Activated CD4-positive, alpha-beta T cell treated with anti-CD3 and anti-CD28 coated beads for 4 hours (primary cell): ENCODE measurements at places on chromosomes 11 and 22.

- DNase-seq, result no peak
Measured at GRCh38 chr11:30967579-30967978, 381.4 kb upstream of the MPPED2 start.

- no peak for DNase-seq
Measured at GRCh38 chr22:47245286-47245685, 482.8 kb downstream of the TBC1D22A start.

DNA sequence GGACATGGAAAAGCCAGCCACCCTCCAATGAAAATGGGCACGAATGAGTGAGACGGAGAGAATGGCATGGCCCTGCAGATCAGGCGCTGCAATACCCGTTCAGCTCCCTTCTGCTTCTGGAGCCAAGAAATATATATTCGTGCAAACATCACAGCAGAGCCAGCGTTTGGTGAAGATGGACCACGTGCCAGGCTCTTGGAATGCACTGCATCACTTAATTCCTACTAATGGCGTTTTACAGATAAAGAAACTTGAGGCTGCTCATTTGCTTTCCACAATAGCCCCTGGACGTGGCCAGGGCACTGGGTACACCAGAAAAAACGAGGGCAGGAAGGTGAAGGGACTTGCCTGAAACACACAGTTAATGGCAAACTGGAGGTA, 1.6 kb upstream of the FXYD2 start:
- no peak for DNase-seq

DNA sequence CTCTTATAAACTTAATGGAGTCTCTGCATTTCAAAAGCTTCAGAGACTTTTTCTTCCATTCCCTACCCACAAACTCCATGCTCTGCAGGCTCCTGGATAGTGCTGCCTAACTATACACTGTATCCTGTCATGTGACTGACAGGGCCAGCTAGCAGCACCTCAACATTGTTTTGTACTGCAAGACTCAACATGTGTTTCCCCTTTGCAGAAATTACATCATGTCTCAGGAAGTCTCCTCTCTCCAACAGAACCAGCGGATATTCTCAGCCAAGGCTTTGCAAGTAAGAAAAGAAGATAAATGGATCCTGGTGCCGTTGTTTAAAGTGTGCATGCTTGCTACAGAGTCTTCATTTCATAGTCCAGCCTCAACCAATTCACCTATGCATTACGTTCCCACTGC, 164.0 kb upstream of the UBASH3B start:
- no peak for DNase-seq

DNA sequence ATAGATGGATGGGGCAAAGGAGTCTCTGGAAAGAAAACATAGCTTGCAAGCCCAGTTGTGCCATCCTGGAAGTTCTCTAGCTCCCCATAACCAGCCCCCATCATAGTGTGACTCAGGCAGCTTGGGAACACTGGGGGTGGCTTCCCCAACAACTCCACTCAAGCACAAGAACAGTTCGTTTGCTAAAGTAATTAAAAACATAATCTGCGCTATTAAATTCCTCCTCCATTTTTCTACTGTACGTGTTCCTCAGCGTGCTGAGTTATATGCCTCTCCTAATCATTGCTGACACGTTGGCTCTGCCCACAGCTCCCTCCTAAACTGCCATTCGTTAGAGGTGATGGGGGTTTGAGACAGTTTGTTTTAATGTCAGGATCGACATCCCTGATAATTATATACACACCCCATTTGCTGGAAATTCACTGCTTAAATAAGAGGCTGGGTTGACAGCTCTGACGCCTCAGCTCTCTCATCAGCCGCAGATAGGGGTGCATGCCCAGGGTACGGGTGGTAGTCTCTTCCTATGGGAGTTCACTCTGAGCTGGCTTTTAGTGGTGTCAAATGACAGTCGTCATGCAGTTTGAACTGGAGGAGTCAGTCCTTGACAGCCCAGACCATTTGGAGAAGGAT, 59.5 kb upstream of the SEZ6L start:
- no peak for DNase-seq

GRCh38 chr22:28019360-28019759, 100.3 kb upstream of the PITPNB start:
- DNase-seq, result no peak

DNA sequence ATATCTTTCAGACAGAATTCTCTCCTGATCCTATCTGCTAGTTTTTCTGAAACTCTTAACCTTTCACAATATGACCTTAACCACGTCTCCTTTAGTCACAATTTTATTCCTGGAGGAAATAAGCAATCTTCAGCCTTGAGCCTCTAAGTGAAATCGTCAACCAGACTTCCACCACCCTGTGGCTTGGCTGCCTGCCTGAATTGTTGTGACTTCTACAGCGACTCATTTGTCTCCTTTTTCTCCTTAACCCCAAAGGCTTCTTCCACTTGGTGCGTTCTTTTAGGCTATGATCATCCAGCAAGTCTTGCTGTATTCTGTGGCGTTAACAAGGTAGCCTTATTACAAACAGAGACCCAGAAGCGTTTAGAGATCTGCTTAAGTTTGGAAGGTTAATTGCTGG, 535.1 kb upstream of the ARHGAP42 start:
- no peak for DNase-seq

DNA sequence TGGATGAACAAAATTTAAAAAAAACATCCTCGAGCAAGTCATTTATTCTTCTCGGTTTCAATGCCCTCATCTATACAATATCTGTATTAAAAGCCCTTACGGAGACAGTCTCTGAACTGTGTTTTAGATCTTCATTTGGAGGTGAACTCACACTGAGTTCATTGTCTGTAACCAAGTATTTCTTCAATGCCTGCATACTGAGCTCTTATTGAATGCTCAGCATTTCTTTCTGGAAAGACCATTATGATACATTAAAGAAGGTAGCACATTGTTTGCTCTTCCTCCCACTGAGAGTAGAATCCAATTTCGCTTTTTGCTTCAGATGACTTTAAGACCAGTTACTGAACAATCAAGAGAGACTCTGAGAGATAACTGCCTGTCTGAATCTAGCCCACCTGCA, 1.7 kb upstream of the ANO3 start:
- no peak for DNase-seq

DNA sequence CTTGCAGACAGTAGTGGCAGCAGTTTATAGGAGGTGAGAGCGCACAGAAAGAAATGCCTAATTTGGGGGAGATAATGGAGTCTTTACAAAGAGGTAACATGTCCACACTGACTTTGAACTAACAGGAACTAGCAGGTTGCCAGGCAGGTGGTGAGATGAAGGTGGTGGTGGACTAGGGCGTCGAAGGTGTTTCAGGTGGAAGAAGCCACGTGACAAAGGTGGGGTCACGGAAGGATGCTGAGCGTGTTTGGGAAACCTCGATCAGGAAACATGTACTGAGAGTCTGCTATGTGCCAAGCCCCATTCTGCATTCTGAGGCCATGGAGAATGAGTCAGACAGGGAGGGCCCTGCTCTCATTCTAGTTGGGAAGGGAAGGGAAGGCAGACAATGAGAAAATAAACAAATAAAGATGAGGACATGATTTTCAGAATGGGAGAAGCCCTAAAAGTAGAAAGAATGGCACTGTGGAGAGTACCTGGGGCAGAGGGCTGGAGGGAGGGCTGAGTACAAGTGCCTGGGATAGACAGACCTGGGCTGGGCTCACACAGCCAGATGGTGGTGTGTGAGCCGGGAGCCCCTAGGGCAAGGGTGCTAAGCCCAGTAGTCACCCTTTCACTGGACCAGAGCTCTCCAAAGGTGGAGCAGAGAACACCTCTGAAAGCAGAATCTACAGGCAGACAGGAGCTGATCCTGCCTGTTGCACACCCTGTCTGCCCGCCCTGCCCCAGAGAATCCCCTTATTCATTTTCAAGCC, 16.2 kb upstream of the NNMT start:
- DNase-seq, result no peak

DNA sequence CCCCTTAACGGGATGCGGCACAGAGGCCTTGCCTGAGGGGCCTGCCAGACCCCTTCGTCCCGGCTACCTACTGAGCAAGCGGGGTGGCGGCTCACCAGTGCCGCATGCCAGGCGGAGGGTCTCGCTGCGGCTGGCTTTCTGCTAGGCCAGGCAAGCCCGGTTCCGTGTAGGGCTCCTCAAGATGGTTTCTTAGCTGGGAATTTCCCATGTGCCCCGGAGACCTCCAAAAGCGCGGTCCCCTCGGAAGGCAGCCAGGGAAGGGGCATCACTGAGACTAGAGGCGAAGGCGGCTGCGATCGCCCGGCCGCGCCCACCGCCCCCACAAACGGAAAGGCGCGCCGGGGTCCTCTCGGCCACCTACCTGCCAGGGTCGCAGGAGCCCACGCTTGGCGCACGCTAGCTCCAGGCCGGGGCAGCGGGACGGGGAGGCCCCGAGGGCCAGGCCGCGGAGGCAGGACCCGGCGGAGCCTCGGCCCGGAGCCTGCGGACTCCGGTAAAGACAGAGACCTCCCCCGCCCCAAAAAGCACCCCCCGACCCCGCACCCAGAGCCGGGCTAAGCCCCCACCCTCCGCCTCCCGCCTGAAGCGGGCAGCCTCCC, 23.8 kb downstream of the MICAL3 start:
- DNase-seq, result peak; percentile 20

- DNase-seq, result no peak
Measured at GRCh38 chr11:115980337-115981103, 476.3 kb upstream of the CADM1 start.

GRCh38 chr11:75272391-75272790, 31.8 kb downstream of the TPBGL start:
- no peak for DNase-seq

- no peak for DNase-seq
Measured at GRCh38 chr11:71165771-71166170, 86.6 kb downstream of the SHANK2 start.

DNA sequence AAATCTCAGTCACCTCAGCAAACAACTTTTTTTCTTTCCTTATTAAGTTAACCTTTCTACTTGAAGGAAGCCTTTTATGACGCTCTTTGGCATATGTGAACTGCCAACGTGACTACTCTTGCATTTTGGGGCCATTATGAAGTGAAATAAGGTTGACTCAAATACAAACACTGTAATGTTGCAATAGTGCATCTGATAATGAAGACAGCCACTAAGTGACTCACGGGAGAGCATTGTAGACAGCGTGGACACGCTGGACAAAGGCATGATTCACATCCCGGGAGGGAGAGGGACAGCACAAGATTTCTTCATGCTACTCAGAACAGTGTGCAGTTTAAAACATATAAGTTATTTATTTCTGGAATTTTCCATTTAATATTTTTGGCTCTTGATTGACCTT, 560.8 kb downstream of the ETS1 start:
- DNase-seq, result no peak

DNA sequence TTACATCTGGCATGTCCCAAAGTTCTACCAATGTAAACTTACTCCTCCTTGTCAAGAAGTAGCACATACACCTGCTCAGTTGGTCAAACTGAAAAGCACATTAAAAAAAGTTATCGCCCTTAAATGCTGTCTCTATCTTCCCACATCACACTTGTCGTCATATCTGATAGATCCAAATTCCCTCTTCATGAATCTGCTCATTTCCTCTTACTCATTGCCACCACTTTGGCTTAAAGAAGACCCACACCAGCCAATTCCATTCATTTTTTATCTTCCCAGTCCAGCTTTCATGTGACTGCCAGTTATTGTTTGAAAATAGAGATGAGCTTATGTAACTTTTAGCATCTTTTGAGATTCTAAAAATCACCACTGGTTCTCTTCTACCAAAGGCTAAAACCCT, 305.9 kb upstream of the MTNR1B start:
- no peak for DNase-seq

DNA sequence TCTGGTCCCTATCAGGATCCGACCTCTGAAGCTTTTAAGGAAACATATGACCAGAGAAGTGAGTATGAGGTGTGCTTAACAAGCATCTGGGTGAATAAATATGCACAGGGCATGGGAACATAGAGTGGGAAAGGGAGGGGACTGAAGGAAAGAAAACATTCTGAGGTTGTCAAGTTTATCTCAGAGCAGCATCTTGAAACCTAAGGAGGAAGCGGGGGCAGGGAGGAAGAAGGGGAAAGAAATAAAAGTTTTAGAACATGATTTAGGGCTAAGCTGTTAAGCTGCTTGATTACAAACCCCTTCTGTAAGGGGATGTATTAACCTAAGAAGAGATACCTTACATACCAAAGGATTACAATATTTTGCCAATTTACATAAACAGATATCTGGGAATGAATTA, 24.0 kb upstream of the SC5D start:
- DNase-seq, result no peak

GRCh38 chr22:29211466-29211865, 5.8 kb downstream of the EMID1 start:
- DNase-seq, result no peak

DNA sequence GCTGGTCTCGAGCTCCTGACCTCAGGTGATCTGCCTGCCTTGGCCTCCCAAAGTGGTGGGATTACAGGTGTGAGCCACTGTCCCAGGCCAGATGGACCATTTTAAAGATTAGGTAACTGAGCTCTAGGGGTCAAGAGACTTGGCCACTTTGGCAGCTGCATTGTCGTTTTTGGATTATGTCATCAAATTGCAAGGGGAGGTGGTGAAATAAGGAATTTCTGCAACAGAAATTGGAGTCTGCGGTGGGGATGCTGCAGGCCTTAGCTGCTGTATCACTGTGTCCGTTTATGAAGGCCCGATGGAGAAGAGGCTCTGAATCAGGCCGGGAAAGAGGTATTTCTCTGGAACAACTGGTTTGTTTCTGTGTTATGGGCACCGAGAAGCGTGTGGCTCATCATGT, 34.6 kb downstream of the PTPRJ start:
- DNase-seq, result no peak

GRCh38 chr11:92843455-92843854, 126.0 kb upstream of the MTNR1B start:
- no peak for DNase-seq

- no peak for DNase-seq
Measured at GRCh38 chr11:34904421-34904955, 11.7 kb downstream of the APIP start.

- no peak for DNase-seq
Measured at GRCh38 chr11:2306452-2306823, 4.6 kb downstream of the TSPAN32 start.

DNA sequence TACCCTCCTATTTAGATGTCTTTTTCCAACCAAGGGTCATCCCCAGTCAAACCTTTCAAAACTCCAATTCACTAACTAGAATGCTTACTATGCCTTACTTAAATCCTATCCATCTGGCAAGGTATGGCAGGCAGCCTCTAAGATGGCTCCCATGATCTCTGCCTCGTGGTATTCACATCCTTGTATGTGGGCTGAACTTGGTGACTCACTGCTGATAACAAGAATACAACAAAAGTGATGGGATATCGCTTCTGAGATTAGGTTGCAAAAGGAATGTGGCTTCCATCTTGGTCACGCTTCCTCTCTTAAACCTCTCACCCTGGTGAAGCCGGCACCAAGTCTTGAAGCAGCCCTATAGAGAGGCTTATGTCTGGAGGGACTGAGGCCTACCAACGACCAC, 29.6 kb upstream of the UPB1 start:
- DNase-seq, result no peak

- no peak for DNase-seq
Measured at GRCh38 chr22:48718818-48719500, 1108.7 kb downstream of the BRD1 start.

GRCh38 chr11:28040384-28040783, 67.6 kb downstream of the KIF18A start:
- DNase-seq, result no peak
